ENCODE measurements at places on chromosomes 2 and 18.

DNA sequence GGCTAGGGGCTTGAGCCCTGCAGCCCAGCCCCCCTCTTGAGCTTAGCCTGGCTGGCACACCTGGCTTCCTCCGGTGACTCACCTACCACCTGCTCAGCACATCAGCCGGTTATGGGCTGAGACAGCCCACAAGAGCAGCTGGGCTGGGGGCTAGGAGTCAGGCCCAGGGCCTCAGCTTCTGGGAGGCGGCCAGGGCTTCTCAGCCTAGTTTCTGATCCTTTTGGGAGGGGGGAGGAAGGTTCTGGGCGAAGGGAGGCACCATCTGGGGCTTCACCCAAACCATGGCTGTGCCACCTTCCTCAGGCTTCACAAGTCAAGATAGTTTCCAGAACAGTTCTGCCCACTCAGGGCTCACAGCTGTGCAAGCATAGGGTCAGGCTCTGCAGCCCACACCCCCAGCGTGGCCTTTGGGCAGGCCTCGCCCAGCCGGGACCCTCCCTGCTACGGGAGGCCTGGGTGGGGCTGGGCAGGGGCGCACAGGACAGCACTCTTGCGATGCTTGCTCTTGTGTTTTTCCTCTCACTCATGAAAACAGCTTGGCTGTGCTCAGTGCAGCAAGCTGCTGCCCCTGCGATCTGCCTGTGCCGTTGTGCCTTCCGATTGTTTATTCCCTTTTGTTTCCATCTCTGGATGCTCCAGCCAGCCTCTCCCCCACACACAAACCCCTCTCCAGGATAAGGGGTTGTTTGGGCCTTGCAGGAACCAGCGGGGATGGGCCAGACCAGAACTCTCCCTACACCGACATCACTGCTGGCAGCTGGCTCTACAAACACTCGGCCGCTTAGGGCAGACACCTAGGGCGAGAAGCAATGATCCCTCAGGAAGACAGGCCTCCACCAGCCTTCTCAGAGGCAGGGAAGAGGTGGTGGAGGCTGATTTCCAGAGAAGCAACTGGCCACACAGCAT lies 26.1 kb upstream of the SEMA4C start:
- no peak for DNase-seq

DNA sequence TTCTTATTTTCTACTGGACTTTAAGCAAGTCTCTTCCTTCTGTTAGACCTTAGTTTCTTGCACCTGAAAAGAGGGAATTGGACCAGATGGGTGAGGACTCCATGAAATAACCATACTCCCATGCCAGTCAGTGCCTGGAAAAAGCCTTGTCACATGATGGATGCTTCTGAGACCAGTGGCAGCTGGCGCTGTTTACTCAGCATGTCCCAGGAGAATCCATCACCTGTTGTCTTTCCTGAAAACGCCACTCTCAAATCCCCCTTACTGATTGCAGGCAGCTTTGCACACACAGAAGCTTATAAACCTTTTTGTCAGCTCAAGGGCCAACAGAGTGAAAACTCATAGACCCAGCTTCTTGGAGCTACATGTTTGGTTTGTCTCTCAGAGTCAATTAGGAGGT lies 117.6 kb downstream of the POLE4 start:
- DNase-seq, result no peak

GRCh38 chr2:49371128-49371701 lies 216.9 kb upstream of the FSHR start:
- DNase-seq, result no peak

- no peak for DNase-seq
These were observed 211.8 kb upstream of the SLC14A2 start for GRCh38 chr18:45403341-45404049.

- DNase-seq, result no peak
These were observed 395.2 kb downstream of the BCL11A start for GRCh38 chr2:60158262-60158661.

DNA sequence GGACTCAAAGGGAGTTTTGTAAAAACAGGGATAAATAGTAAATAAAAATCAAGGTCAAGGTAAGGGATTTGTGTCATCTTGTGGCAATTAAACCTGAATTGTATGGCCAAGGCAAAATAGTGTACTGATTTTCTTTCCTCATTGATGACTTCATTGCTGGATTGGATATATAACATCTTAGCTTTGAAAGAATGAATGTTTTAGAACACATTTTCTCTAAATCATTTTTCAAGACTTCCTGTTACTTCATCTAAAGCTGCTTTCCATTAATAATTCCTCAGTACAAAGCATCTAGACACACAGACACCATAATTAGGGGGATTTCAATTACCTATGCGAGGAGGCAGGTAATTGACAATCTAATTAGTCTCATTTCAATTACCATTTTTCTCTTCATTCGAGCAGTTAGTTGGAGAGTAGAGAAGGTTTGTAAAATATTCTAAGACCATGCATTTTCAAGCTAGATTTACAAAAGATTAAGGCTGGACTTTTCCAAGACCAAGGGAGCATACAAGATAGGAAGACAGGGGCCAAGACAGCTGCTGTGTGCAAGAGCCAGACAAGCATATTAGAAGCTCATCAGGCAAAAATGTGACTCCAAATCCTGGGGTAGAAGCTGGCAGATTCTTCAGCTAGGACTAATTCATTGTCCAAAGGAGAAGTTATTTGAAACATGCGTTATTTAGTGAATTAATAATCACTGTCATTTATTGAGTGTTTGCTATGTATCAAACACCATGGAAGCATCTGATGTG lies 253.6 kb downstream of the EPHA4 start:
- no peak for DNase-seq

- no peak for DNase-seq
These were observed 16.4 kb upstream of the IL1RL1 start for GRCh38 chr2:102294802-102295489.

DNA sequence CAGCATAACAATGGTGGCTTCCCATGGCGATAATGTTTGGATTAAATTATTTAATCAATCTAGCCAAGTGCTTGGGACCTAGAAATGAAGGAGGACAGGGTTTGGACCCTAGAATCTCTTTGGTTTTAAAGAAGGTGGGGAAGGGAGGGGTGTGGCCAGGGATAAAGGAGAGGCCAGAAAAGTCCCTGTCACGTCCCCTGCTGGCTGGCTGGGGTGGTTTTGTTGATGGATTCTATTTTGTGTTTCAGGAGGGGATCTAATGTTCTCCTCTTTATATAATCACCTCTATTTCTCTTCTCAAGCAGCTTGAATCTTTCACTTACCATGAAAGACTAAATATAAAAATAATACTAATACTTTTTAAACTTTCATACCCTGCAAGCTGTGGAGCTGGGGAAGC lies 52.6 kb upstream of the GALR1 start:
- no peak for DNase-seq

GRCh38 chr2:178527592-178527991 lies 47.3 kb downstream of the PLEKHA3 start:
- no peak for DNase-seq

DNA sequence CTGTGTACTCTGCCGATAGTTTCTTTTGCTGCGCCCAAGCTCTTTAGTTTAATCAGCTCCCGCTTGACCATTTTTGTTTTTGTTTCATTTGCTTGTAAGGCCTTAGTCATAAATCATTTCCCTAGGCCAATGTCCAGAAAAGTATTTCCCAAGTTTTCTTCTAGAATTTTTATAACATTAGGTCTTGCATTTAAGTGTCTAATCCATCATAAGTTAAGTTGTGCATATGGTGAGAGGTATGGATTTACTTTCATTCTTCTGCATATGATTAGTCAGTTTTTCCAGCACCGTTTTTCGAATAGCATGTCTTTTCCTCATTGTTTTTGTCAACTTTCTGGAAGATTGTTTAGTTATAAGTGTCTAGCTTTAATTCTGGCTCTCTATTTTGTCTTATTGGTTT lies 484.8 kb upstream of the CNTNAP5 start:
- no peak for DNase-seq

DNA sequence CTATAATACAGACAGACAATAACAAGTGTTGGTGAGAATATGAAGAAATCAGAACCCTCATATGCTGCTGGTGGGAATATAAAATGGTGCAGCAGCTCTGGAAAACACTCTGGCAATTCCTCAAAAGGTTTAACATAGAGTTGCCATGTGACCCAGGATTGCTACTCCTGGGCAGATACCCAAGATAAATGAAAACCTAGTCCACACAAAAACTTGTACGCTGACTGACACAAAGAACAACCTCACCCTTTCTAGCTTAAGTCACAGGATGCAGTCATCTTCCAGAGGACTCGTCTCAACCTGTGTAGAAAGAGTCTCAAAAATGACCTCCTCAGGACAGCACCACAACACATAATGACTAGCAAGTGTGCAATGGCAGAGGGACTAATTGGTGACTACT lies 71.6 kb upstream of the ACAA2 start:
- DNase-seq, result no peak

DNA sequence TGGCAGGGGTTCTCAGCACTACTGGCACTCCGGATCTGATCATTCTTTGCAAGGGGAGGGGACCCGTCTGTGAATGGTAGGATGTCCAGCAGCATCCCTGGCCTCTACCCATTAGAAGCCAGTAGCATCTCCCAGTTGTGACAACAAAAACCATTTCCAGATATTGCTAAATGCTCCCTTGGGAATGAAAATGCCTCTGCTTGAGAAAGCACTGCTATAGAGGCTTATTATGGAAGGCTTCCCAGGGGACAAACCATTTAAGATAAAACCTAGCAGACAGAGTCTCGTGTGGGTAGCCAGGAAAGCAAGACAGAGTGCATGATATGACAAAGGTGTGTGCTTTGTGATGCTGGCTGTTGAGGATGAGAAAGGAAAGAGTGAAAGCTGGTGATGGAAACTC lies 273.7 kb downstream of the TMX3 start:
- DNase-seq, result no peak

DNA sequence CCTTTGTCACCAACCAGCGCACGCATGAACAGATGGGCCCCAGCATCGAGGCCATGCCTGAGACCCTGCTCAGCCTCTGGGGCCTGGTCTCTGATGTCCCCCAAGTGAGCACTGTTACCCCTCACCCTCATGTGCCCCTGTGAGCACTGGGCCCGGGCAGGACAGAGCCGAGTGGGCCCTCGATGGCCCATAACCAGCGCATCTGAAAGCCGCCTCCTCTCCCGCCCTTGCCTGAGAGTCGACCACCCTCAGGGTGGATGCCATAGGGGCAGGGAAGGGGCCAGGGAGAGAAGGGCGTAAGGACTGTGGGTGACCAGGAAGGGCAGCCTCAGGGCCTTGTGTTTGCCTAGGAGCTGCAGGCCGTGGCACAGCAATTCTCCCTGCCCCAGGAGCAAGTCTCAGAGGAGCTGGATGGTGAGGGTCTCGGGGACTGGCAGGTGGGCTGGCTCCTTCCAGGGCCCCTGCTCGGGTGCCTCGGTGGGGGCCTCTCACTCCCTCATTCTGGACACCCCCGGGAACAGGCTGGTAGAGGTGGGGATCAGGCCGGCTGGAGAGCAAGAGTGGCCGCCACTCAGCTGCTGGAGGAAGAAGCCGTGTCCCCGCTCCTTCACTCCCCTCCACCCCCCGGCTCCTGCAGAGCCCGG lies 2.1 kb downstream of the PROM2 start:
- no peak for DNase-seq

- DNase-seq, result no peak
These were observed 35.1 kb upstream of the RASGRP3 start for GRCh38 chr2:33441235-33441810.

- no peak for DNase-seq
These were observed 257.5 kb upstream of the FN1 start for GRCh38 chr2:215693193-215693998.

DNA sequence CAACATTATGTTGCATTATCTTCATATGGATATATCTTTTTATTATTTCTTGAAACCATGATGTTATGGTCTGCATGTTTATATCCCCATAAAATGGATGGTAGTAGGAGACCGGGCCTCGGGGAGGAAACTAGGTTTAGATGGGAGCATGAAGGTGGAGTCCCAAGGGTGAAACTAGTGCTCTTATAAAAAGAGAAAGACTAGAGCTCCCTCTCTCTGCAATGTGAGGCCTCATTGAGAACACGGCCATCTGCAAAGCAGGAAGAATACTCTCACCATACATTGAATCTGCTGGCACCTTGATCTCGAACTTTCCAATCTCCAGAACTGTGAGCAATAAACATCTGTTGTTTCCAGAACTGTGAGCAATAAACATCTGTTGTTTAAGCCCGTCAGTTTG lies 64.0 kb downstream of the NXPH2 start:
- DNase-seq, result no peak

- no peak for DNase-seq
These were observed 16.1 kb downstream of the SPP2 start for GRCh38 chr2:234066587-234066986.

- DNase-seq, result no peak
These were observed 26.0 kb downstream of the TRABD2A start for GRCh38 chr2:84854850-84855249.

DNA sequence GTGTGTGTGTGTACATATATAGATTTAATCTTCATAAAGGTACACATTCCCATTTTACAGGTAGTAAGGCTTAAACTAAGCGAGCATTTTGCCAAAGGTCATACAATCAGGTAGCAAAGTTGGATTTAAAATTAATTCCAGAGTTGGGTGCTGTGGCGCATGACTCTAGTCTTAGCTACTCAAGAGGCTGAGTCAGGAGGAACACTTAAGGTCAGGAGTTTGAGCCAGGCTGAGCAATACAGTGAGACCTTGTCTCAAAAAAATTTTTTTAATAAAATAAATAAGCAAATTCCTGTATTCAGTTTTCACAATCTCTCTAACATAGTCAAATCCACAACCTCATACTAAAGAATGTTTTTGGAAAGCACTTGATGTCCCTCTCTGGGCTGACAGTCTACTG lies 111.5 kb upstream of the LDLRAD4 start:
- no peak for DNase-seq

GRCh38 chr2:197265036-197265435 lies 45.5 kb downstream of the ANKRD44 start:
- DNase-seq, result no peak

GRCh38 chr18:5463390-5463789 lies 80.4 kb downstream of the EPB41L3 start:
- no peak for DNase-seq

DNA sequence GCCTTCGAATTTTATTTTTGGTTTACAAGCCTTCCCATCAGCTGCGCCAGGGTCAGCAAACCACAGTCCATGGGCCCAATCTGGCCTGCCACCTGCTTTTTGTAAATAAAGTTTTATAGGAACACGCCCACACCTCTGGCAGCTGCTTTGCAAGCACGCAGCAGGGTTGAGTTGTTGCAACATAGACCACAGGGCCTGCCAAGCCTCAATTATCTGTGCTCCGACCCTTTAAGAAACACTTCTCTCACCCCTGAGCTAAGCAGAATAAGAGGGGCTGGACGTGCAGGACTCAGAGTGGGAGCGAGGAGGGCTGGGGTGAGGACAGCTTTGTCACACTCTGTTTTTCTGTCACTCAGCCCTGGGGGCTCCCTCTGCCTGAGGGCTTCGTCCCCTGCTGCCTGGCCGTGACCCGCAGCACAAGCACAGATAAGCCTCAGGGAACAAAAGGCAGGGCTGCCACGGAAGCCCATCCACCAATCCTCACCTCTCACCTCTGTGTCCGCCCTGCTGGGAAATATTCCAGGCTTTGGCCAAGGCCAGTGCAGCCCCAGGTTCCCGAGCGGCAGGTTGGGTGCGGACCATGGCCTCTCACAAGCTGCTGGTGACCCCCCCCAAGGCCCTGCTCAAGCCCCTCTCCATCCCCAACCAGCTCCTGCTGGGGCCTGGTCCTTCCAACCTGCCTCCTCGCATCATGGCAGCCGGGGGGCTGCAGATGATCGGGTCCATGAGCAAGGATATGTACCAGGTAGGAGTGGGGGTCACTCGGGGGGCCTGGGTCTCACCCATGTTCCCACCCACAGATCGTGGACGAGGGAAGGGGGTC lies at the start of gene AGXT:
Gene AGXT (plus strand): TSS at position 539 of the 823 bp plus-strand sequence. CDS start 42 bp downstream, at position 581.
- DNase-seq, result no peak

GRCh38 chr2:73984922-73985307 lies 205 bp downstream of the TET3 start:
- peak; percentile 63 for DNase-seq

Measured in stimulated activated CD4-positive, alpha-beta T cell treated with anti-CD3 and anti-CD28 coated beads, TNF-alpha, amount 100 ng/mL, for 24 hours (primary cell).